ENCODE measurements at places on chromosomes 7 and 10.

DNA sequence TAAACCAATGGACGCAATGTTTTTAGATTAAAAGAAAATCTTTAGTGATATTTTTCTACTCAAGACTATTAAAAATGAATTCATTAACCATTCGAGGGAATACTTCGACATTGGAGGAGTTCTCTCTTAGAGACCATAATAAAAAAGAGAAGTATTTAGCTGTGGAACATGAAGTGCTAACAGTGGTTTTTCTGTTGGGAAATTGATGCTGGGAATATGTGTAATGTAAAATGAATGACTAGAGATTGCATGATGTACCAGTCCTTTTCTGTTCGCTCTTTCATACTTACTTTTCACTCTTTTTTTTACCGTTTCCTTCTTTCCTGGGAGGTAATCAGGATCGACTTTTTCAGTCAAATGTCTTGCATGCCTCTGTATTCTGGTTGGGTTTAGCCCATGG is 41.3 kb downstream of the ST7 start:
- DNase-seq: no peak

GRCh38 chr10:120688928-120689327 is 162.2 kb upstream of the WDR11 start:
- DNase-seq: no peak

GRCh38 chr7:79401254-79401653 is 52.2 kb downstream of the MAGI2 start:
- DNase-seq: no peak

GRCh38 chr10:130711072-130711471 is 574.9 kb downstream of the GLRX3 start:
- no peak for DNase-seq

DNA sequence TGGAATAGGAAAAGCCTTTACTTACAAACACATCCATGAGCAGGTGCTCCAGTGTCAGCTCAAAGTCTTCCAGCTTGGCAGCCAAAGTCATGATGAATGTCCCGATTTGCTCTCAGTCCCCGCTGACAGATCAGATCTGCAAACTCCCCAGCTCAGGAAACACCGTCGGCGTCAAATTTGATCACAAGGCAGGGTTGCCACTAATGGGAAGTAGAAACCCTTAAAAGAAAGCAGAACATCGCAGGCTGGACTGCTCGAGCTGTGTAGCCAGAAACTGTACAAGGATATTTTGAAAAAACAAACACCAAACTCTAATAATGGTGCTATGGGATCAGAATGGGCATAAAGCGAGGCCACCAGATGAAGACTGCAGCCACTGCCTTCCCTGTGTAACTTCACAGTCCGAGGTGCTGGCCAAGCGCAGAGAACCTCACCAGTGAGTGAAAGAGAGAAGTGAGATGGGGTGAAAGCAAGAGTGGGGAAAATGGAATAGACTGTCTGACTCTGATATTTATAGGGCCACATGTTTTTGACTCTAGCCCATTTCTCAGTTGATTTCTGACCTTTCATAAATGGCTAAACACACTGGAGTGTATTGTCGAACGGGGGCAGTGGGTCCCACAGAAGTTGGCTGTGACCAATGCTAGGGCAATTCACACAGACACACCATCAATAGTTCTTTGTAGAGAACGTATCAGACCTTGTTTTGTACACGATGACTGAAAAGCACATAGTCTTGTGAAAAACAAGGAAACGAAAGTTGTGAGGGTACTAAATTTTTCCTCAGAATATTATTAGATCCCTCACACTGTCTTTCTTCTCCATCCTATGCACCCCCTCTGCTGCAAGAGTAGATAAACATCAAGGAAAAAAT is 306.2 kb downstream of the FRMD4A start:
- DNase-seq: peak; percentile 77

- peak; percentile 30 for DNase-seq
These were observed 119.0 kb upstream of the KCNMA1 start for GRCh38 chr10:77756319-77757232.

- no peak for DNase-seq
These were observed 12.4 kb upstream of the HPS1 start for GRCh38 chr10:98458809-98459784.

GRCh38 chr7:108138911-108139310 is 8.8 kb upstream of the LAMB4 start:
- DNase-seq: no peak

DNA sequence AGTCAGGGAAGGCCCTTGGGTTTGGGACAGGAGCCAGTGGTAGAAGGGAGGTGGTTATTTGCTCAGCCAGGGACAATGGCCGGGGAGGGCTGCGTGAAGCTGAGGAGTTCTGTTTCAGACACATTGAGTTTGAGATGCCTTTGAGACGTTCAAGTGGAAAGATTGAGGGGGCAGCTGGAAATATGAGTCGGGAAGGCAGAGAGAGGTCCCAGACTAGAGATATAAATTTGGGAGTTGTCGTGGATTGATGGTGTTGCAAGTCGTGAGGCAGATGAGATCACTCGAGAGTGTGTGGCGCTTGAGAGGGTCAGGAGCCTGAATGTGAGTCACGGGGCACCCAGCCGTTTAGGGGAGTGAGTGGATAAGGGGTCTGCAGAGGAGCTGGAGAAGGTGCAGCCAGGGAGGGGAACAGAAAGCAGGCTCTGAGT is 73.3 kb downstream of the ZMIZ1 start:
- DNase-seq: no peak

GRCh38 chr7:100952641-100953040 is 3.3 kb downstream of the MUC3A start:
- no peak for DNase-seq

GRCh38 chr10:72278668-72279393 is 5.1 kb downstream of the DDIT4 start:
- no peak for DNase-seq

GRCh38 chr7:29177963-29178600 is 16.5 kb upstream of the CHN2 start:
- peak; percentile 85 for DNase-seq

DNA sequence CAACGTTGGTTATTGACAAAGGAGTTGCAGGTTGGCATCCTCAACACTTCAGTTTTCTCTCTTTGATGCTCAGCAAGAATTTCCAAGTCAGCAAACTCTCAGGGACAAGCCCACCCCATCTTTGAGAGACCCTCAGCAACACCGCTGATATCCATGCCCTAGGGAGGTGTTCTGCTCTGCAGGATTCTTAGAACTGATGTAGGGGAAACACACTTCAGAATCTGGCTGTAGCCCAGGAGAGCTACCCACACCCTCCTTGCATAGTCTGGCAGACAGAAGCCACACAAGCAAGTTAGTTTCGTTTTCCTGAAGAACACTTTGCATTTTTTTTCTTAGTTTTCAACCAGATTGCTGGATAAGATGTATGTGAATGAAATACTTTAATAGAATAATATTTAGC is 822 bp downstream of the SAMD9L start:
- DNase-seq: peak; percentile 53

- no peak for DNase-seq
These were observed 59.6 kb upstream of the AKR1E2 start for GRCh38 chr10:4766454-4766853.

GRCh38 chr10:5159126-5159525 is 25.8 kb downstream of the AKR1C8 start:
- no peak for DNase-seq

GRCh38 chr7:19439517-19439916 is 269.3 kb downstream of the POLR1F start:
- DNase-seq: no peak

GRCh38 chr10:43854007-43854406 is 205.3 kb upstream of the ZNF32 start:
- no peak for DNase-seq

GRCh38 chr7:28505867-28506266 is 93.5 kb downstream of the CREB5 start:
- DNase-seq: no peak

GRCh38 chr10:108801775-108802517 is 1121.4 kb downstream of the XPNPEP1 start:
- DNase-seq: no peak

DNA sequence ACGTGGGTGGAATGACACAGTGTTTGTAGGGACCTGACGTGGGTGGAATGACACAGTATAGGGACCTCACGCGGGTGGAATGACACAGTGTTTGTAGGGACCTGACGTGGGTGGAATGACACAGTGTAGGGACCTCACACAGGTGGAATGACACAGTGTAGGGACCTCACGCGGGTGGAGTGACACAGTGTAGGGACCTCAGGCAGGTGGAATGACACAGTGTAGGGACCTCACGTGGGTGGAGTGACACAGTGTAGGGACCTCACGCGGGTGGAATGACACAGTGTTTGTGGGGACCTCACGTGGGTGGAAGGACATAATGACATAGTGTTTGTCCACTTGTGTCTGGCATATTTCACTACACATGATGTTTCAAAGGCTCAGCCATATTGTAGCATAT is 19.3 kb downstream of the PPP2R2D start:
- DNase-seq: no peak

DNA sequence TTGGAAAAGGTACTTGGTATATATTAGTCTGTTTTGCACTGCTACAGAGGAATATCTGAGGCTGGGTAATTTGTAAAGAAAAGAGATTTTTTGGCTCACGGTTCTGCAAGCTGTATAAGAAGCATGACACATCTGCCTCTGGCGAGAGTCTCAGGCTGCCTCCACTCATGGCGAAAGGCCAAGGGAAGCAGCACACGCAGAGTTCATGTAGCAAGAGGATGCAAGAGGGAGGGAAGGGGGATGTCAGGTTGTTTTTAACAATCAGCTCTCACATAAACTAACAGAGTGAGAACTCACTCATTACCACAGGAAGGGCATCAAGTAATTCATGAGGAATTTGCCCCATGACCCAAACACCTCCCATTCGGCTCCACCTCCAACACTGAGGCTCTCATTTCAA is 484.8 kb upstream of the DPP6 start:
- no peak for DNase-seq

GRCh38 chr10:29973921-29974320 is 85.5 kb downstream of the JCAD start:
- no peak for DNase-seq

DNA sequence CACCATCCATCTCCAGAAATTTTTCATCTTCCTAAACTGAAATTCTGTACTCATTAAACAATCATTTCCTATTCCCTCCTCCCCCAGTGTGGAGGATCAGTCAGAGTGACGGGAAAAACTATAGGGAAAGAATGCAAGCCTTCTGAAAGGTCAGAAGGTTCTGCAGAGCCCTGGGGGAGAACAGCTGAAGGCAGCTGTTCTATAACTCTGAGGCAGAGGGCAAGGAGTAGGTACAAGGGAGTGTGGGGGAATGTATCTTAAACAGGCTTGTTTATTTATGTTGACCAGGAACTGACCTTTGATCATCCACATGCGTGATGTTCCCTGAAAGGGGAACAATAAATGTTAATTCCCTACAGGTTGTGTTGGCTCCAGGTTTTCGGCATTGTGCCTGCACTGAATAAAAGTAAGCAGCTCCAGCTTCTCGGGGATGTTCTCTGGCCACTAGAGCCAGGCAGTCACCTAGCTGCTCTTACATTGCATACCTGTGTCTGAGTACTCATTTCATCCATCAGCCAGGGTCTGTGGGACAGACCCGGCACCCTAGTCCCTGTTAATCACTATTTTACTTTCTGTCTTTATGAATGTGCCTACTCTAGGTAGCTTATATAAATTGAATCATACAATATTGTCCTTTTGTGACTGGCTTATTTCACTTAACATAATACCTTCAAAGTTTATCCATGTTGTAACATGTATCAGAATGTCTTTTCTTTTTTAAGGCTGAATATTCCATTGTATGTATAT is 5.8 kb downstream of the IFIT1 start:
- DNase-seq: no peak

DNA sequence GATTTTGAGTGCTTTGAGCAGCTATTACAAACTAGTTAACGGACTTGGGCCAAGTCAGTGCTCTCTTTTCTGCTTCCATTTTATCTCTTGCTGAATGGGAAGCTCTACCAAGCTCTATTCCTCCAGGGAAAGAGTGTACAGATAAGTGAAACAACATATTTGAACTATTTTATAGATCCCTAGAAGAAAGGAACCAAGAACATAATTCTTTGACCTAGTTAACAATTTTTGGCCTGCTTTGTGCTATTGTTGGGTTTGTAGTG is 244.8 kb downstream of the PRKG1 start:
- no peak for DNase-seq

DNA sequence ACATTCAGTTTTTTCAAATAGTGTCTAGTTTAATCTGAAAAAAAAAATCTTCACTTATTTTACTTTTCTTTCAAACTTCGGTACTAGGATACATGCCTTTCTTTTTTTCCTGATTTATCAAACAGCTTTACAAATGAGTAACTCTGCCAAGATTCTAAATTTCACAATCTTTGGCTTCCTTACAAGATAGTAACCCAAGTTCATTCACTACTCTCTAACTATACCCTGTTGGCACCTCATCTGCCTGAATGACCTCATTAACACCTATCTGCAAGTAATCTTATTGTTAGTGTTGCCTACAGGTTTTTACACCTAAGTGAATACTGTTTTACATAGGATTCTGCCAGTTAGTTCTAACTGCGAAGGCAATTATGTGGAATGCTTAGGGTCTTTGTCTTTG is 159.8 kb downstream of the FOXP2 start:
- no peak for DNase-seq

GRCh38 chr7:127396184-127396583 is 3.7 kb upstream of the ZNF800 start:
- DNase-seq: no peak

DNA sequence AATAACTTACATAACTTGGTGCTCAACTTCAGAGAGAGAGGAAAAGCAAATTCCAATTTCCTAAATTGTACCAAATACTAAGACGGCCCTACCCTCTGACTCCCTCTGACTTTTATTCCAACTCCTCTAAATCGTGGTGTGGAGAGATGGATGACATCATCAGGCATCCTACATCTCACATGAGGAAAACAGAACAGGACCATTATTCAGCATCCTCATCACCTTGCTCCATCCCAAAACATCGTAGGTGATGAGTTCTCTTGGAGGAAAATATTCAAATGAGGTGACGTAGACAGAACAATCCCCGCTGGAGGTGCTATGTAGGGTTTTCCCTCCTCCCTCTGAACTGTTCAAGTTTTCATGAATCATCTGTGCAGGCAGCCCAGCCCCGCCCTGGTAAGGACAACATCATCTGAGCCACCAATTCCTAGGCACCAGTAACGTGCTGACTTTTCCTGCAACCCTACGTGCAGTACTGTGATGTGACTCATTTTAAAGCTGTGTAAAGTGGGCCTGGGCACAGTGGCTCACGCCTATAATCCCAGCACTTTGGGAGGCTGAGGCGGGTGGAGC is 167.2 kb downstream of the CALN1 start:
- DNase-seq: no peak

- DNase-seq: no peak
These were observed 80.6 kb upstream of the C1QL3 start for GRCh38 chr10:16602104-16602775.

DNA sequence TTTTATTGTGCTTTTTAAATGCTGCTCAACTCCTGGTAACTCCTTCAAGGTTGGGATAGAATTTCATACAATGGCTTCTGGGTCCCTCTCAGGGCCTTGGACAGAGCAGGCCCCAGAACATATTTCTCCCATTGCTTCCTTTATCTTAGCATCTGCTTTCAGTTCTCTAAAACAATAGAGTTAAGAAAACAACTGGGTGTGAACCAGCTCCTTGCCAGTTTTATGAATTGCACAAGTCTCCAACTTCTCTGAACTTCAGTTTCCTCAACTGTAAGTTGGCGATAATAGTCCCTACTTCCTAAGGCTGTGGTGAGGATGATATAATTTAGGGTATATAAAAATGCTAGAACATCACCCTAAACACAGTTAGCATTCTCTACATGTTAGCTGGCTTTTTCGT is 77.0 kb upstream of the INHBA start:
- DNase-seq: peak; percentile 78

GRCh38 chr10:133126431-133127290 is 33.4 kb upstream of the KNDC1 start:
- DNase-seq: no peak

Measured in pons (tissue), 1 donor.